ENCODE measurements at places on chromosomes 2 and 18.

- no peak for DNase-seq
These were observed 140.8 kb downstream of the DDX1 start for GRCh38 chr2:15732341-15733077.

- no peak for DNase-seq
These were observed 104.6 kb downstream of the UNC80 start for GRCh38 chr2:209876211-209876610.

GRCh38 chr18:79545736-79546171 lies 133.8 kb upstream of the CTDP1 start:
- DNase-seq = no peak

DNA sequence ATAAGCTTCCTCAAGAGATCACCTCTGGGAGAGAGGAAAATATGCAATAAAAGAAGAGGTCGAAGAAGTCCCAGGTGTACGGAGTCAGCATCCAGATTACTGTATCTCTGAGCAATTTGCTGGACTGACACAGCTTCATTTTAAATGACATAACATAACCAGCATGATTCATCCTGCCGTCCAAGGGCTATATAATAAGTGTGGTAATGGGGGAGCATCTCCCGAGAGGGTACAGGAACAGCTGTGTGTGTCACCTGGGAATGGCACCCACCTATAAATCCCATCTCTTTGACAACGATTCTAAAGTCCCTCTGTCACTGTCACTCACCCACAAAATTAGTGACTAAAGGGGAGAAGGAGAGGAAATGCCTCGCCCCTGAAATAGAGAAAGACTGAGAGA lies 19.3 kb upstream of the FZD7 start:
- no peak for DNase-seq

DNA sequence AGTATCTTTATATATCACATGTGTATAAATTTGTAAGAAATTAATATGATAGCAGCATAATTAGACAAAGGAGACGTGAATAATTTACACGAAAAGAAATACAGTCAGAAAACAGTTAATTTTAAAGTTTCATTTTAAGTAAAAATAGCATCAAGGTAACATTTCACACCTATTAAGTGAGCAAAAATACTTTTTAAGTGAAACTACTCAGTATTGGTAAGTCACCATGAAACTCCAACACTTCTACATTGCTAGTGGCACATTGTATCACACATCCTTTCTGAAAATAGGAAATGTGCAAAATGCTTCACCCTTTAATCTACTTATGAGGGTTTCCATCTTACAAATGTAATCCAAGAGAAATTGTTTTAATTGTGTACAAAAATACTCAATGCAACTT lies 287.9 kb upstream of the EPAS1 start:
- DNase-seq = no peak

DNA sequence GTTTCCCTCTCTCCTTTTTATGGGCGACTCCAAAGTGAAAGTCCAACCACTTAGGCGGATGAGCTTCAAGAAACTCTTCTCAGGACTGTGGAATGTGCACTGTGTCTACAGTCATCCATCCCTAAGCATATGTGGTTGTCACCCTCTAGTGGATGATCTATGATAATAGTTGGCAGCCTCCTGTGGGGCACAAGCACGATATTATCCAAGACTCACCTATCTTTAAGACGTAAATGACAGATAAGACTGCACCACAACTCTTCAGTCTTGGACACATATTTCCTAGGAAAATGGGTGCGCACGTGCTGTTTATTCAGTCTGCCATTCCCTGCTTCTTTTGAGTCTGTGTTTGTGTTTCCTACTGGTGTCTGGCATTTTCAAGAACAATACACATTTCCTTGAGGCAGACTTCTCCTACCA lies 145.5 kb upstream of the CTAGE1 start:
- peak; percentile 64 for DNase-seq

Data from frontal cortex (tissue), 4 donors.